ENCODE measurements at places on chromosomes 1 and 21. TPM values are rescaled to one million over a fixed set of nuclear protein-coding genes. Genes with fewer than 3 reads are reported as not detected.

Gene PTAFR
- total RNA-seq = 0.20 TPM

Gene MFN2
- total RNA-seq = 77.2 TPM

Gene APOBEC4
- not detected for total RNA-seq

Gene BACE2
- total RNA-seq = 132 TPM

Gene VWA1
- 1.6 TPM for total RNA-seq

Gene COL8A2
- total RNA-seq = 3.7 TPM

Gene PARP1
- 156 TPM for total RNA-seq

Gene CASQ2
- not detected for total RNA-seq

Gene MYOM3
- total RNA-seq = 0.14 TPM

Gene IGFN1
- not detected for total RNA-seq

Measured in pulmonary artery endothelial cell (primary cell).